Activated CD4-positive, alpha-beta T cell treated with anti-CD3 and anti-CD28 coated beads for 4 hours (primary cell): ENCODE measurements at places on chromosomes 6 and 20.
A peak's percentile ranks its signal among the peaks of the same experiment; 100 is the strongest.

DNA sequence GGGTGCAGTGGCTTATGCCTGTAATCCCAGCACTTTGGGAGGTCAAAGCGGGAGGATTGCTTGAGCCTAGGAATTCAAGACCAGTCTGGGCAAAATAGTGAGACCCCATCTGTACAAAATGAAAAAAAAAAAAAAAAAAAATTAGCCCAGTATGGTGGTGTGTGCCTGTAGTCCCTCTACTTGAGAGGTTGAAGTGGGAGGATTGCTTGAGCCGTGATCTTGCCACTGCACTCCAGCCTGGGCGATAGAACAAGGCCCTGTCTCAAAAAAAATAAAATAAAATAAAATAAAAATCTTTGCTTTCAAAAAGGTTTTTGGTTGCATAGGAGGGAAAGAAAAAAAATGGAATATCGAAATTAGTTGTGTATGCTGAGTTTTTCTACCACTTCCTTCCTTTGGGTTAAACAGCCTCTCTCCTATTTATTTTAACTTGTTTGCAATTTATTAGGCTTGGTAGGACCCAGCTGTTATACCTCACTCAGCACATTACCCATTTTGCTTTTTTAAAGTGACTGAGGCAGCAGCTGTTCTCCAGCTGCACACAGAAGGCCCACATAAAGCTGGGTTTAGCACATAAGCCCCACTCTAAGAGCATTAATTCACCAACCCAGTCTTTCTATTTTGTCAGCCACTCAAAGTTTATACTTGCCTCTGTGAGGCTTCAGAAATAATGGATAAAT, 152.3 kb downstream of the ZFAND3 start:
- no peak for DNase-seq

GRCh38 chr6:106048336-106048735, 37.8 kb upstream of the PRDM1 start:
- DNase-seq = no peak

- DNase-seq = no peak
Observed at GRCh38 chr6:25155211-25155610, 124.0 kb upstream of the CARMIL1 start.

GRCh38 chr6:6003621-6004366, 2.9 kb downstream of the NRN1 start:
- DNase-seq = peak; percentile 16

DNA sequence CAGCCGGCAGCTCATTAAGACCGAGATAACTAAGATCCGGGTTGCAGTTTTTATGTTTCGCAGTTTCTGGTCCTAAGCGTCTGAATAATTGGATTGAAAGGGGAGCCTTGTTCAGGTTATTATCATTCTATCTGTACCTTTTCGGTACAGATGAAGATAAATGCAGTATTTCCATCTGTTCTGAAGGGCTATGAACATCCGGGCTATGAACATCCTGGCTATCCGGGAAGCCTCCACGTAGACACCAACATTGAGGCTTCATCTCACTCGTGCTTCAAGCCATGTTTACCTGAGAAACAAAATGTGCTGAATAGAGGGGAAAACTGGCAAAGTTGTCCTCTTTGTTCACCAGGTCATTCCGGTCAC, 399 bp upstream of the REPS1 start:
- no peak for DNase-seq

DNA sequence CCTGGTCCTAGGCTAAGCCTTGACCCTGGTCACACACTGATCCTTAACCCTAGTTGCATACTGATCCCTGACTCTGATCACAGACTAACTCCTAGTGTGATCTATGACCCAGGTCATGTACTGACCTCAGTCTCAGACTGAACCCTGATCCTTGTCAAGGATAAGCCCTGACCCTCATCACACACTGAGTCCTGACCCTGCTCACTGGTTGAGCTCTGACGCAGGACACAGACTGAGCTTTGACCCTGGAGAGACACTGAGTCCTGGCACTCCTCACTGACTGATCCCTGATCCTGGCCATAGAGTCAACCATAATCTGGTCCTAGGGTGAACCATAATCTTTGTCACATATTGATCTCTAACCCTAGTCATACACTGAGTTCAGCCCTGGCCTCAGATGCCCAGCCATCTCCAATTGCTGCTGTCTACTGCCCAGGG, 37.9 kb downstream of the KCNB1 start:
- no peak for DNase-seq

- no peak for DNase-seq
Observed at GRCh38 chr6:165573671-165574070, 89.4 kb downstream of the PDE10A start.

GRCh38 chr20:40572251-40572650, 116.8 kb downstream of the MAFB start:
- DNase-seq = no peak

GRCh38 chr6:26516481-26517427, 16.7 kb downstream of the BTN1A1 start:
- no peak for DNase-seq

- no peak for DNase-seq
Observed at GRCh38 chr6:71524201-71524600, 235.6 kb downstream of the OGFRL1 start.

DNA sequence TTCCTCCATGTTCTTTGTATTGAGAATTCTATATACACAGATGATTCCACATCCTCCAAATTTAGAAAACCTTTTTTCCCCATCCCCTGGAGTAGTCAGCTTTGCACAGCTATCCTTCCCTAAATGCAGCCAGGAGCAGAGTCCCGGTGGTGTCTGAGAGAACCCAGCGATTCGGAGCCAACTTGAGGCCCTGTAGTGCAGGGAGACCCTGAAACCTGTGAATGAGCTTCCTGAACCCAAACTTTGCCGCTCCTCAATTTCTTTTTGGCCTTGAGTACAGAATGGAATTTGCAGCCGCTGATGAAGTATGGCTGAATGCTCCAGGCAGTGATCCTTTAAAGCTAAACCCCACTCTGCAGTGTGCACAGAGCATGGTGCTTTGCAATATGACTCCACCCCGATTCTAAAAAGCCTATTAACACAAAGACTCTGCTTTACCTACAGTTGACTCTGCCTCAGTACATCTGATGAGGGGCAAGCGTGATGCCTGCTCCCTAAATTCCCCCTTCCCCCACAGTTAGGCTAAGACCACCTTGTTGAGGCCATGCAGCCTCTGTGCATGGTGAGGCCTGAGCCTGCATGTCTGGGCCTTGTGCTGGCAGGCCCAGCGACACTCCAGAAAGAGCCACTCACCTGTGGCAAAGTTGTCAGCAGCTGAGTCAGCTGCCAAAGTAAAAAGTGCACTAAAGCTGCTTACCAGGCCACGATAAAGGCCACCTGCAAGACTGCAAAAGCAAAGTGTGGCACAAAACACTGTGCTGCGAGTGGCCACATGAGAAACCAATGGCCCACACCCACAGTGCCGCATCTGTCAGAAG, 82.1 kb downstream of the PLEKHG1 start:
- DNase-seq = no peak

GRCh38 chr6:144215402-144215931, 65.2 kb downstream of the STX11 start:
- peak; percentile 15 for DNase-seq

- DNase-seq = no peak
Observed at GRCh38 chr6:170381562-170381961, 75.0 kb downstream of the FAM120B start.

GRCh38 chr6:87721311-87721710, 19.3 kb upstream of the AKIRIN2 start:
- DNase-seq = no peak

- DNase-seq = no peak
Observed at GRCh38 chr6:105257340-105257739, 77.5 kb upstream of the POPDC3 start.

DNA sequence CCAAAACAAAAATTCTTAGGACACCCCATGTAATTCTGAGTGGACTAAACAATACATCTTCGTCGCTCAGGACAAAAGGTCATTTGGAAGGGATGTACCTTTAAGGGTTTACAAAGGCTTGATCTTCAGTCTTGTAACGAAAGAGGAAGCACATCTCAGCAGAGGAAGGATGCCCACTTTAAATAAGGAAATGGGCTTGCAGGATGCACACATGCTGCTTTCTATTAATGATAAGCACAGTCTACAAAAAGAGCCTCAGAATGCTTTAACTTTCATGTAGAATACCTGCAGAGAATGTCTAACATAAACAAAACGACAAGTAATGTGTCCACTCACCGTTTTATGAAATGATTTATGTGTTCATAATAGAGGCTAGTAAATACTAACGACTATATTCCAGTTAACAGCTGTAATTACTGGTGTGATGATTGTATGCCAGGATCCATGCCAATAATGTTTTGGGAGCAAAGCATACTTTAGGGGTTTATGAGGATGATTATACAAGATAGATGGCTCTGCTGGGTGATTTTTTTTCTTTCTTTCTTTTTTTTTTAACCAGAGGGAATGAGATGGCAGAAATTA, 216.9 kb downstream of the GMDS start:
- no peak for DNase-seq

GRCh38 chr6:107666981-107667601, 157.0 kb downstream of the SCML4 start:
- no peak for DNase-seq

DNA sequence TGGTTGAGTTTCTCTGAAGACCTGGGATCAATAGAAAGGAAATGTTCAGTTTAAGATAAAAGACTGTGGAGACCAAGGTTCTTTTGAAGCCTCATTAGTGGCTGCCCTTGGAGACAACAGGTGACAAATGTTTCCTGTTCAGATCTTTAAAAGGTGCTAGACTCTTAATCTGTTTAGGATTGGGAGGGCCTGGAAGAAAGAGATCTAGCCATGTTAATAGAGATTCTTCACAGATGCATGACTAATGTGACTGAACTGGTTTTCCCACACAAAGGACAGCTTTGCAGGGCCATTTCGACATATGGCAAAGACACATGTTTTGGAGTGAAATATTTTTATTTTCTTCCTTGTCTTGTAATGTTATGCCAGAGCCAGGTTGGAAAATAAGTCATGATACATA, 82.2 kb downstream of the WDR27 start:
- DNase-seq = no peak

- DNase-seq = no peak
Observed at GRCh38 chr6:108200631-108201030, 34.8 kb downstream of the NR2E1 start.

- peak; percentile 59 for DNase-seq
Observed at GRCh38 chr20:2172305-2173175, 70.9 kb downstream of the STK35 start.

- DNase-seq = no peak
Observed at GRCh38 chr6:111417946-111418345, 65.1 kb downstream of the REV3L start.

DNA sequence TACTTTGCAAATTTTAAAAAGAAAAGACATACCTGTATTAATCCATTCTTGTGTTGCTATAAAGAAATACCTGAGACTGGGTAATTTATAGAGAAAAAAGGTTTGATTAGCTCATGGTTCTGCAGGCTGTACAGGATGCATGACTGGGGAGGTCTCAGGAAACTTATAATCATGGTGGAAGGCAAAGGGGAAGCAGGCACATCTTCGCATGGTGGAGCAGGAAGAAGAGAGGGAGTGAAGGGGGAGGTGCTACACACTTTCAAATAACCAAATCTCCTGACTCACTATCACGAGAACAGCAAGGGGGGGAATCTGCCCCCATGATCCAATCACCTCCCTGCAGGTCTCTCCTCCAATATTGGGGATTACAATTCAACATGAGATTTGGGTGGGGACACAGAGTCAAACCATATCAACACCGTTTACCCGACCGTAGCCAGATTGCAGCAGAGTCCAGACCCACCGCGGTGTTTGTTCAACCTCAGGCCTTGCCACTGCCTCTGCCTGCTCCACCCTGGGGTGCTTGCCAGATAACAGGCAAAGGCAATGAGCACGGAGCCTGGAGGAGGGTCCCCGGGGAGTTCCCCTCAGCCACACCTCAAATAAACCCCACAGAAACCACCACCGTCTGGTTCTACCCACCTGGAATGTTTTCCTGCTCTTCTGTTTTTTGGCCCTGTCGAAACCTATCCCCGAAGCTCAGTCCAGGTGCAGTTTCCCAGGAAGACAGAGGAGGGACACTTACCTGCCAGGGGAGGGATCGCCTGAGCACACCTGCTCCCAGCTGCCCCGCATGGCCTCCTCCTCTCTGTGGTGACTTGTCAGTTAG, 142.2 kb upstream of the AFDN start:
- DNase-seq = no peak

GRCh38 chr6:65091561-65091960, 615.5 kb downstream of the EYS start:
- DNase-seq = no peak

GRCh38 chr6:108947114-108947854, 99.1 kb downstream of the ARMC2 start:
- DNase-seq = no peak

DNA sequence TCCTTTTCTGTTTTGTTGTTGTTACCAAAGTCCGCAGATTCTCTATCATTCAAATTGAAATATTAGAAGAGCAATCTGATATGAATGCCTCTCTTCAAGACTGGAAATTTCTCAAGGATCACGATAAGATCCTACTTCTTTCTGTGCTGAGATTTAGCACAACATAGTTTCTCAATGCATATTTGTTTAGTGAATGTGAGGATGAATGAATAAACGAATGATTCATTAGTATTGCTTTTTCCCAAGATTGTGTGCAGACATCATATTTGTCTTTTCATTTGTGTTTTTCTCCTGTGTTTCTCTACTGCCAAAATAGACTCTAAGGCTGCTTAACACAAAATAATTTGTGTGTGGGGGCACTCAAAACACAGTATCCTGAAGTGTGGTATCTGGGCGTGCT, 862.7 kb upstream of the MAP3K7 start:
- DNase-seq = no peak

DNA sequence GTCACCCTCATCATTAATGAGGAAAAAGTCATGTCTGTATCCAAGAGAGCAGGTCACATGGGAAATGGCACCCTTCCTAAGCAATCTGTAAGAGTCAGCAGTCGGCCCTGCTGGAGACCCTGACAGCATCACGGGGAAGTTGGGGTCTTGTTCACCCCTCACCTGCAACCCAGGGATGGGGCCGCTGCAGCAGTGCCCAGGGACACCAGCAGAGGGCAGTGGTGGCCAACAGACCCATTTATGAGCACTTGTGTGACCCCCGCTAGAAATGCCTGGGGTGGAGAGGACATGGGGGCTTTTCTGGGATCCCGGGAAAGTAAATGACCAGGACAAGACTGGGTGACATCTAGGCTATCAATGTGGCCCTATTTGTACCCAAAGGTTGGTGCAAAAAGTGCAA, 35.9 kb downstream of the ANKRD60 start:
- peak; percentile 28 for DNase-seq

- DNase-seq = no peak
Observed at GRCh38 chr6:1039746-1040145, 272.2 kb upstream of the FOXQ1 start.

- DNase-seq = no peak
Observed at GRCh38 chr6:134609716-134610261, 291.9 kb upstream of the SGK1 start.

DNA sequence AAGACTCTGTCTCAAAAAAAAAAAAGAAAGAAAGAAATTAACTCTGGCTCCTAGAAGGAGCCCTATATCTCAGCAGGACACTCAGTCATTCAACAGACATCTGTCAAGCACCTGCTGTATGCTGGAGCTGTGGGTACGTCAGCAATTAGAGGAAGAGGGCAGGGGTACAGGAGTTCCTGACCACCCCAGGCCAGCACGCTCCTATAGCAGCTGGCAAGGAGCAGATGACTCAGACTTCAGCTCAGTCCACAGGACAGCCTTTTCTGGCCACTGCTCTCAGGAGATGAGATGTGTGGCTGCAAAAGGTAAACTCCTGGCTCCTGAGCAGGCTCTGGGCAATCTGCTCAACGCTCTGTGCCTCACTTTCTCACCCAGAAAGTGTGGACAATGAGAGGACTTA, 1.7 kb upstream of the RTEL1 start:
- no peak for DNase-seq

GRCh38 chr20:18321976-18322950, 33.9 kb downstream of the ZNF133 start:
- no peak for DNase-seq

- DNase-seq = no peak
Observed at GRCh38 chr6:134707342-134708031, 242.4 kb downstream of the ALDH8A1 start.
